ENCODE measurements at places on chromosomes 1 and 21.

DNA sequence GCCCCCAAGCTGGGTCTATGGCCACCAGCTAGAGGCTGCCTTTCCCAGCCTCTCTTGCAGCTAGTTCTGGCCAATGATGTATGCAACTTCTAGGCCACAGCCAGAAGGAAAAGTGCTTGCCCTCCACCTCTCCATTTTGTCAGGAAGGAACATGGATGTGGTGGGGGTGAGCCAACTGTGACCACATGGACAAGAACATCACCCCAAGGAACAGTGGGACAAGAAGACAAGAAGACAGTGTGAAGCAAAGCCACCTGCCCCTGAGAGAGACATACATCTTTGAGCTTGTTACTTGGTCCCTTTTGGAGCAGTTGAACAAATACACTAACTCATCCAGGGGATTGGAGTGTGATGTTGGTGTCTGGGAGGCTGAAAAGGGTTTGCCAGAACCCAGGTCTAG, 105.8 kb upstream of the EDN2 start:
- no peak for DNase-seq

- DNase-seq = no peak
Measured at GRCh38 chr1:205701891-205702290, 21.6 kb upstream of the SLC45A3 start.

GRCh38 chr1:17027403-17027802, 15.7 kb upstream of the ATP13A2 start:
- no peak for DNase-seq

DNA sequence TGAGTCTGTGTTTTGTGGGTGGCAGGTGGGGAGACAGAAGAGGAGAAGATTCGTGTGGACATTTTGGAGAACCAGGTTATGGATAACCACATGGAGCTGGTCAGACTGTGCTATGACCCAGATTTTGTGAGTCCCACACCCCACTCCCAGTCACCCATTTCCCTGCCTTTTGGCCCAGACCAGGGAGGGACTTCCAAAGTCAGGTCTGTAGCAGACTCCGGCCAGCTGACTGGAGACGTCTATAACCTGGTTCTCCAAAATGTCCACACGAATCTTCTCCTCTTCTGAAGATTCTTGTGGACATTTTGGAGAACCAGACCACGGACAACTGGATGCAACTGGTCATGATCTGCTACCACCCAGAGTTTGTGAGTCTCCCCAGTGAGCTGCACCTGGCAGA, 1.6 kb downstream of the GSTM5 start:
- DNase-seq = no peak

GRCh38 chr1:24673341-24673740, 30.2 kb downstream of the SRRM1 start:
- no peak for DNase-seq

GRCh38 chr1:164693564-164694359, 134.8 kb downstream of the PBX1 start:
- no peak for DNase-seq

GRCh38 chr1:154014154-154014907, 23.8 kb downstream of the RPS27 start:
- no peak for DNase-seq

DNA sequence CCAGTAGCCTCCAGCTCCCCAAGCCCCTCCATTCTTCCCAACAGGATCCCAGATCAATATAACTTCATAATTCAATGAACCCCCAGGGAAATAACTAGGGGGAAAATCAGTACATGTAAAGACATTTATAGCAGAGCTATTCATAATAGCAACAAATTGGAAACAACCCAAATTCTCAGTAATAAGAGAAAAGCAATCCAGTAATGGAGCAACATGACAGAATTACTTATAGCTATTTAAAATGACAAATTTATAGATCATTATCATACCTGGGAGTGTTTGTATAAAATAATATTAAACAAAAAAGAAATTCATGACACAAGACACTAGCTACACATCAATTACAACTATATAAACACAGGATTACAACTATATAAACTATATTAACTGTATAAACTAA, 20.2 kb downstream of the PLEKHA6 start:
- DNase-seq = no peak

DNA sequence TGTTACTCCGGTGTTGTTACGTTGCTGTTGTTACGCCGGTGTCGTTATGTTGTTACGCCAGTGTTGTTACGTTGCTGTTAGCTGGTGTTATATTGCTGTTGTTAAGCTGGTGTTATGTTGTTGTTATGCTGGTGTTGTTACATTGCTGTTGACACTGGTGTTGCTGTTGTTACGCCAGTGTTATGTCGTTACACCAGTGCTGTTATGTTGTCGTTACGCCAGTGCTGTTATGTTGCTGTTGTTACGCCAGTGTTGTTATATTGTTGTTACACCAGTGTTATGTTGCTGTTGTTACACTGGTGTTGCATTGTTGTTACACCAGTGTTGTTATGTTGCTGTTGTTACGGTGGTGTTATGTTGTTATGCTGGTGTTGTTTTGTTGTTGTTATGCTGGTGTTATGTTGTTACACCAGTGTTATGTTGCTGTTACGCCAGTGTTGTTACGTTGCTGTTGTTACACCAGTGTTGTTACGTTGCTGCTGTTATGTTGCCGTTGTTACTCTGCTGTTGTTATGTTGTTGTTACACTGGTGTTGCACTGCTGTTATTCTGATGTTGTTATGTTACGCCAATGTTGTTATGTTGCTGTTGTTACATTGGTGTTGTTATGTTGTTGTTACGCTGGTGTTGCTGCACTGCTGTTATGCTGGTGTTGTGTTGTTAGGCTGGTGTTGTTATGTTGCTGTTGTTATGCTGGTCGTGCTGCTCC, 25.6 kb downstream of the H6PD start:
- no peak for DNase-seq

- DNase-seq = no peak
Measured at GRCh38 chr1:3657578-3658230, 5.4 kb downstream of the TP73 start.

GRCh38 chr1:36522021-36522420, 39.3 kb upstream of the CSF3R start:
- DNase-seq = no peak

GRCh38 chr1:68051475-68051874, 1.0 kb upstream of the DIRAS3 start:
- DNase-seq = no peak

GRCh38 chr21:27146268-27146667, 179.4 kb upstream of the ADAMTS5 start:
- no peak for DNase-seq

GRCh38 chr1:2194898-2195673, 514 bp upstream of the FAAP20 start:
- peak; percentile 79 for DNase-seq

GRCh38 chr1:45359882-45360513, 19.8 kb upstream of the MUTYH start:
- DNase-seq = peak; percentile 89

GRCh38 chr1:232635778-232636356, 5.9 kb upstream of the SIPA1L2 start:
- DNase-seq = peak; percentile 72

DNA sequence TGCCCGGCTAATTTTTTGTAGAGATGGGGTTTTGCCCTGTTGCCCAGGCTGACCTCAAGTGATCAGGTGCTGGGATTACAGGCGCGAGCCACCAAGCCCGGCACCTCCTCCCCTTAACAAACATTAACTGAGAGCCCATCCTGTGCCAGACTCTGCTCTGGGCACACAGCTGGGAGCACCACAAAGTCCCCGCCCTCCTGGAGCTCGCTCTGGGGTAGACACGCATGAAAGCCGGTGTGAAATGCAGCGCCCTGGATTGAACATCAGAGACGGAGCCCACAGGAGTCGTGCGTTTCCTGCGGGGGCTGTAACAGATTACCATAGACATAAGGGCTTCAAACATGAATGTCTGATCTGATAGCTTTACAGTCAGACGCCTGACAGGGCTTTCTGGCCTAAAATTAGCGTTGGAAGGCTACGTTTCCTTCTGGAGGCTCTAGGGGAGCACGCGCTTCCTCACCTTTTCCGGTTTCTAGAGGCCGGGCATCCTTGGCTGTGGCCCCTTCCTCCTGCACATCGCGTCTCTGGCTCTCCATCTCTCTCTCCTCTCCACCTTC, 14.3 kb downstream of the SLC27A3 start:
- DNase-seq = no peak

DNA sequence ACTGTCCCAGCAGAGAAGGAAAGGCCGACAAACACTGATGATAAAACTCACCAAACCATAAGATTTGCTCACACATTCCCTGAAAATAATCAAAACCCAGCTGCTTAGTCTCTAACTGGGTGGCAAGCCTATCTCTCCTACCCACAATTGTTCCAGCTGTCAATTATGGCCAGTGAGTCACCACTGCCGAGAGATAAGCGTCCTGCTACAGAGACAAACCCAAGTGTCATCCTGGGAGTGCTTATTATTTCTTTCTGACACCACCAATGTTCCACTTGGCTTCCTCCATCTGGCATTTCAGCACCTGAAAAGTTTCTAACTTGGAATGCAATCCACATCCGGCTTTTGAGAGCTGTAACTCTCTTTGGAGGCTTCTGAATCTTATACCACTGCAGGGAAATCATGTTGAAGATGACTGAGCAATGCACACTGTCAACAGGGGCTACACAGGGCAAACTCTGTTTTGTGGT, 51.5 kb upstream of the VAV3 start:
- no peak for DNase-seq

GRCh38 chr1:26081267-26082019, 14.0 kb upstream of the TRIM63 start:
- no peak for DNase-seq

DNA sequence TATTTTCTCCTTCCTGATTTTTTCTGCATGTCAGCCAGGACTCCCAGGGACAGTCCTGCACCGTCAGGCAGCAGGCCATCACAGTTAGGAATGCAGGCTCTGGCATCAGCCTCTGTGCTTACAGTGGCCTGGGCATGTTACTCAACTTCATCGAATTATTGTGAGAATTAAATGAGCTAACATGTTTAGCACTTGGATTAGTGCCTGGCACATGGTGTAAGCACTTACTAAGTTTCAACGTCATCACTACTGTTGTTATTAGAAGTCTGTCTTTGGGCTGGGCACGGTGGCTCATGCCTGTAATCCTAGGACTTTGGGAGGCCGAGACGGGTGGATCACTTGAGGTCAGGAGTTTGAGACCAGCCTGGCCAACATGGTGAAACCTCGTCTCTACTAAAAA, 45.1 kb downstream of the SCCPDH start:
- no peak for DNase-seq

GRCh38 chr1:9289090-9289534, 3.6 kb upstream of the SPSB1 start:
- DNase-seq = no peak

GRCh38 chr1:115052454-115053083, 22.9 kb downstream of the TSHB start:
- peak; percentile 61 for DNase-seq

DNA sequence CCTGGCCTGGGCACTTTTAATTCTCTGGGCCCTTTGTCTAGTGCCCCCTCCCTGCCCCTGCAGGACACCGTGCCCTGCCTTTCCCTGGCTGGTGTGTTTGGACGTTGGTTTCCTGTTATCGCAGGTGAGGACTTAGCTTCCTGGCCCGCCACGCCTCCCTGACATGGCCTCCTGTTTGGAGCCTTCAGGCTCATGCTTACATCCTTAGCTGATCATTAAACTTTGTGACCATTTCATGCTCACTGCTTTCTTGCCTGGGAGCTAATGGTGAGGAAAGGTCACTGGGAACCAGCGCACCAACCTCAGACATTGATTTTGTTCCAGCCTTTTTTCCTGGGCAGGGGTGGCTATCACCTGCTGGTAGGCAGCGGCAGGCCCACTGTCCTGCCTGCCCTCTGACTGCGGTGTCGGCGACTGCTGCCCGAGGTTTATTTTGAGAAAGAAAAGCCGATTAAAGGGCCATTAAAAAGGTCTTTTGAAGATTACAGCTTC, 3.7 kb downstream of the PFKL start:
- no peak for DNase-seq

- DNase-seq = no peak
Measured at GRCh38 chr1:24749886-24750285, 4.6 kb downstream of the CLIC4 start.

- DNase-seq = no peak
Measured at GRCh38 chr1:238745069-238745468, 641.3 kb upstream of the CHRM3 start.

- DNase-seq = no peak
Measured at GRCh38 chr1:165851034-165851658, 23.7 kb downstream of the UCK2 start.

DNA sequence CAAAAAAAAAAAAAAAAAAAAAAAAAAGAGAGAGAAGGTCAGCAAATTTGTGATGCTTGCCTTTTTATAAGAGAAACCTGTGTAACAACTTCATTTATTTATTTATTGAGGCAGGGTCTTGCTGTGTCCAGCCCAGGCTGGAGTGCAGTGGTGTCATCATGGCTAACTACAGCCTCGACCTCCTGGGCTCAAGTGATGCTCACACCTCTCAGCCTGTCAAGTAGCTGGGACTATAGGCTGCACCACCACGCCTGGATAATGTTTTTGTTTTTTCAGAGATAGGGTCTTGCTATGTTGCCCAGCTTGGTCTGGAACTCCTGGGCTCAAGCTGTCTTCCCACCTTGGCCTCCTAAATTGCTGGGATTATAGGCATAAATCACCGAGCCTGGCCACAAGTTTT, 42.4 kb downstream of the DHCR24 start:
- DNase-seq = no peak
